ENCODE measurements at places on chromosomes 12 and 14.
A peak's percentile ranks its signal among the peaks of the same experiment; 100 is the strongest.

- no peak for DNase-seq
These were observed 8.9 kb upstream of the PHLDA1 start for GRCh38 chr12:76040461-76040860.

GRCh38 chr12:60863421-60863820 is 1267.6 kb downstream of the SLC16A7 start:
- DNase-seq, result no peak

GRCh38 chr14:91580876-91581577 is 70.9 kb upstream of the PPP4R3A start:
- DNase-seq, result no peak

- no peak for DNase-seq
These were observed 194.0 kb downstream of the DPF3 start for GRCh38 chr14:72699852-72700257.

DNA sequence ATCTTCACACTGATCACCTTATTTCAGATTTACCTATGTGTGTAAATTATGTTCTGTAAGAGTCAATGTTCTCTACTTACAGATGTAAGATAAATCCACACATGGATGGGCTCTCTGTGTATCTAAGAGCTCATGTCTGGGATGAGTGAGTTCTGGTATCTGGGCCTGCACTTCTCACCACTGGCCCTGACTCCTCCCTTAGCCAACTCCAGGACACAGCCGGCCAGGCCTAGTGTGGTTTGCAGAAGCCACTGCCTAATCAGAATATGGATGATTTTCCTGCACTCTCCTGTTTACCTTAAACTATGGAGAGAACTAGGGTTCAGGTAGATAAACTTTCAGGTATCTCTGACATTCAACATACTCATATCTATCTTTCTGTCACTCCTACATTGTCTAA is 1284.8 kb downstream of the TMEM121 start:
- no peak for DNase-seq

- no peak for DNase-seq
These were observed 54.0 kb upstream of the BBS10 start for GRCh38 chr12:76402259-76402658.

DNA sequence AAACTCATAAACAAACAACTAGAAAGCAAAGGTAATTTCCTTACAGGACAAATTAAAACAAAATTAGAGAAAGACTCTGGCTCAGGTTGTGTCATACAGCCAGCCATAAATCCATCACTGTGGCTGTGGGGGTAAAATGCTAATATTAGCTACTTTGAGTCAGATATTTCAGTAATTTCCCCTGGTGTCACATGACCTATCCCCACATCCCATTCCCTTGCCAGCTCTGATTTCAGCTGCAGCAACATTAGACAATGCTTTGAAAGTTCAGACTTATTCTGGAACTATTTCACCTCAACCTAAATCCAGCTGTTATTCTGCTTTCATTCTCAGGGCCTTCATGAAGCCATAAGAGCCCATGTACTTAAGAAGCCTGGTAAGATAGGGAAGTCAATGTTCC is 55.3 kb downstream of the RPL10L start:
- DNase-seq, result no peak

DNA sequence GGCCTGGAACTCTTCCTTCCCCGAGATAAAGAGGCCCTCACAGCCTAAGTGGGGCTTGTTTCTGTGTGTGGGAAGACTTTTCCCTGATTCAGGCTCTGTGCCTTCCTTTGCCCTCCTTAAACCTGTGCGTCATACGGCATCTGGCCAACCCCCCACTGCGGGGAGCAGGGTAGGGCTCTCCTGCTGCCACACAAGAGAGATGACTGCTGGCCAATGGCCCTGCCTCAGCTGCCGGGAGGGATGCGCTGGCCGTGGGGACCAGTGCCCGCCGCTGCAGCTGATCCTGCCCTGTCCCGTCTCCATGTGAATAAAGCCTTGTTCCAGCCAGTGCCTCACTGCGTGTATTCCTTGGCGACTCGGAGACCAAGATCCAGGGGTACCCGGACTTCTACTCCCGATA is 42.5 kb upstream of the BEGAIN start:
- no peak for DNase-seq

DNA sequence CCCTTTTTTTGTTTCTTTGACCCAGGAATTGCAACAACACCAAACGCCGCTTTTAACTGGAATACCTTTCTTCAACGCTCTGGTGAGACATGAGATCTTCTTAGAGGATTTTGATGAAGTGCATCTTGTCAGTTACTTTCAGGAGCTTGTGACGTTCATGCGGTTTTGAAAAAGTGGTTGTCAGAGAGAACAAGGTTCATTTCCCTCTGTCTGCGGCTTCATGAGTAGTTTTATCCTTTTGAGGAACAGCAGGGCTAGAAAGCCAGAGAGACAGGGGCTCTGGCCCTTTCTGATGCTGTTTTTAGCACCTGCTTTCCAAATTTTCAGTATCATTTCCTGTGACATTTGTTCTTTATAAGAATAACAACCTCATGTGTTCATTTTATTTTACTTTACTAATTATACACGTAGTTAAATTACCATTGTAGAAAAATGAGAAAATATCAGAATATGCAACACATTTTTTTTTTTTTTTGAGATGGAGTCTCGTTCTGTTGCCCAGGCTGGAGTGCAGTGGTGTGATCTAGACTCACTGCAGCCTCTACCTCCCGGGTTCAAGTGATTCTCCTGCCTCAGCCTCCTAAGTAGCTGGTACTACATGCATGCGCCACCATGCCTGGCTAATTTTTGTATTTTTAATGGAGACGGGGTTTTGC is 61.8 kb downstream of the GLT1D1 start:
- DNase-seq, result no peak

GRCh38 chr14:54754623-54755386 is 147.8 kb downstream of the GCH1 start:
- DNase-seq, result no peak

GRCh38 chr12:92556141-92556540 is 146.6 kb upstream of the PLEKHG7 start:
- no peak for DNase-seq

DNA sequence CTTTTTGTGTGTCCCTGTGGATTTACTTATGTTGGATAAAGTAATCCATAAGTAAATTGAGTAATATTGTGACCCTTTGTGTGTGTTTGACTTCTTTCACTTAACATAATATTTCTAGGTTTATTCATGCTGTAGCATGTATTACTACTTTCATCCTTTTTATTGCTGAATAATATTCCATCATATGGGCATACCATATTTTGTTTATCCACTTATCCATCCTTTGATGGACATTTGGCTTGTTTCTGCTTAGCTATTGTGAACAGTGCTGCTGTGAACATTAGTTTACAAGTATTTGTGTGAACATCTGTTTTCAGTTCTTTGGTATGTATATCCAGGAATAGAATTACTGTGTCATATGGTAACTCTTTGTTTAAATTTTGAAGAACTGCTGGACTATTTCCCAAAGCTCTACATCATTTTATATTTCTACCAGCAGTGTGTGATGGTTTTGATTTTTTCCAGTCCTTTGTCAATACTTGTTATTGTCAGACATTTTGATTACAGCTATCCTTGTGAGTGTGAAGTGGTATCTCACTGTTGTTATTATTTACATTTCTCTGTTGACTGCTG is 25.2 kb downstream of the G2E3 start:
- DNase-seq, result no peak

DNA sequence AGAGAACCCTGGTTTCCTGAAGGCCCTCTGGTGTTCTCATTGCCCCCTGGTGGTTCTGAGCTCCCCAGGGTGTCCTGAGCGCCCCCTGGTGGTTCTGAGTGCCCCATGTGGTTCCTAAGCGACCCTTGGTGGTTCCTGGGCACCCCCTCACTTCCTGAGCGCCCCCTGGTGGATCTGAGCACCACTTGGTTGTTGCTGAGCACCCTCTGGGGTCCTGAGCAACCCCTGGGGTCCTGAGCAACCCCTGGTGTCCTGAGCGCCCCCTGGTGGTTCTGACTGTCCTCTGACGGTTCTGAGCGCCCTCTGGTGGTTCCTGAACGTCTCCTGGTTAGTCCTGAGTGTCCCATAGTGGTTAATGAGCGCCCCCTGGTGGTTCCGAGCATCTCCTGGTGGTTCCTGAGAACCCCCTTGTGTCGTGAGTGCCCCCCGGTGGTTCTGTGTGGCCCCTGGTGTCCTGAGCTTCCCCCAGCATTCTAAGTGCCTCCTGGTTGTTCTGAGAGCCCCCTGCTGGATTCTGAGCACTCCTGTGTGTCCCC is 568.3 kb downstream of the TMEM121 start:
- peak; percentile 74 for DNase-seq

DNA sequence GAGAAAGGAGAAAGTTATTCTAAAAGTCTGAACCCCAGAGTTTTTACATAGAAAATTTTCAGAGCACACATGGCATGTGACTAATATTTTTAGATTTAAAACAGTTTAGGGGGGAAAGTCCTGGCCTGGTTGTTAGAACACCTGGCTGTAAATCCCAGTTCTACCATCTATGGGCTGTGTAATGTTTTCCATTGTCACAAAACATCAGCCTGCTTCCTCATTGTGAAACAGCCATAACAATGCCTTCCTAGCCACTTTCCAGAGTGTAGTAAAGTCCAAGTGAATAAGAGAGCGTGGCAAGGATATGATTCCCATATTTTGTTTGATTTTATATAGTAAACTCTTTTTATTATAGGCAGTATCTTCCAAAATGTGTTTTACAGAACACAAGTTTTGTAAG is 310.0 kb upstream of the DCN start:
- DNase-seq, result no peak

- DNase-seq, result no peak
These were observed 360.9 kb downstream of the NAV3 start for GRCh38 chr12:78191611-78192010.

DNA sequence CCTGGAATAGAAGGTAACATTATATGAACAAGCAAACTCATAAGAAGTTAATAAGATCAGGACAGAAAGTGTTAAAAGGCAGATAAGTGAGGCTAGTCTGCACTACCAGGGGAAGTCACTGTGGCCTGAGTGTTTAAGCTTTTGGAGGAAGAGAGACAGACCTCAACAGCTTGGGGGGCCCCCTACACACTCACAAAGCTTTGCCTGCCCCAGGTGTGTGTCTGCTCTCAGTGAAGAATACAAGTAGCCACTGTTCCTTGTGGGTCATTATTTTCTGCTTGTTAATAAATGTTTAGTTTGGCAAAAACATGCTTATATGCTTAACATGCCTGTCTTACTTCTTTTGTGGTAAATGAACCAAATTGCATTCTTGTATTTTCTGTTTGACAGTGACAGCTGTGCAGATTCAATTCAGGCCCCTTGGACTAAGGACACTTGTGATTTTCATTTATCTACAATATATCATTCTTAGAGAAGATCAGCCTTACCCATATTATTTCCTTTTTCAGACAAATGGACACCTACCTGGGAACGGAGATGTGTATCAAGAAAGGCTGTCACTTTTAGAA is 50.7 kb upstream of the C12orf71 start:
- no peak for DNase-seq

DNA sequence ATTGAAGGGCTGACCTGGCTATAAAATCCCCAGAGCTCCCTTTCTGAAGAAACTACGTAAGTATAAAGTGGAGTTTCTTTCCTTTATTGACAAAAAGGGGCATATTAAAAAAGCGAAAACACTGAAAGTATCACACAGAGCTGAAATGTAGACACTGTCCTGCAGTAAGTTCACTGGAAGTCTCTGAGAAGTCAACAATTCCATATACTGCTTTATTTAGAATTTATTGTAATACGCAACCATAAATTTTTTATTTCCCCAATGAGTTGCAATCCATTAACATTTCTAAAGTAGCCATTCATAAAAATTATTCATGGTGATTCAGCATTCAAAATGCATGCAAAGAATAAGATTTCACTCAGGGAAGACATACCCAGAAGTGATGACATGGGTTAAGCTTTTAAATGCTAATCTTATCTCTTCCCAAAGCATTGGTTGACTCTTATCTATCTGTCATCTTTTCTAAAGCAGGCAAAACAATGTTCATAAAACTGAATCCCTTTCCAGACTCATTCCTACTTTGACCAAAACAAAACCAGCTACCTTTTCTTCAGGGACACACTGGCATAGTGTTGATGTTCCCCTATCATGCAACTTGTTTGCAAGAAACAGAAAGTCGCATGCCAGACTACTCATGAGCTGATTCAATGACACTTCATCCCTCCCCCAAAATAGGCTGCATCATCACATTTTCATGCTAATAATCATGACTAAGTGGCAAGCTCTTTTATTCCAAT is 17.3 kb downstream of the KITLG start:
- no peak for DNase-seq

GRCh38 chr12:123948796-123949769 is 23.5 kb downstream of the CCDC92 start:
- no peak for DNase-seq

DNA sequence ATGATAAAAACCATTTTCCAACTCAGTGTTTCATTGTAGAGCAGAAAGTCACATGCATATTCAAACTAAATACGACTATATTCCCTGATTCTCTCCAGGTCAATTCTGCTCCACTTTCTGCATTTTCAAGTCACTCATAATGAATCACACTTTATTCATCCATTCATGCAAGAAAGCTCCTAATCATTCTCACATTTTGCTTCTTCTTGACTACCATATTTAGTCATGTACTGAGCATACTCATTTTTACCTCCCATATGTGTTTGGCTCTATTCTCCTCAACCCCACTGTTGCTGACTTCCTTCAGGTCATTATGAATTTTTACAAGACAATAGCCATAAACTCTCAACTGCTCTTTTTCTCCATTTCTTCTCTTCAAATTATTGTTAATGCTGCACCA is 43.4 kb upstream of the PIK3C2G start:
- DNase-seq, result no peak

Data from activated naive CD4-positive, alpha-beta T cell treated with anti-CD3 and anti-CD28 coated beads, Interleukin-2, amount 50 U/mL, for 16 hours (primary cell).